Hematopoietic multipotent progenitor cell (in vitro differentiated cells): ENCODE measurements at places on chromosomes 3 and 15.

DNA sequence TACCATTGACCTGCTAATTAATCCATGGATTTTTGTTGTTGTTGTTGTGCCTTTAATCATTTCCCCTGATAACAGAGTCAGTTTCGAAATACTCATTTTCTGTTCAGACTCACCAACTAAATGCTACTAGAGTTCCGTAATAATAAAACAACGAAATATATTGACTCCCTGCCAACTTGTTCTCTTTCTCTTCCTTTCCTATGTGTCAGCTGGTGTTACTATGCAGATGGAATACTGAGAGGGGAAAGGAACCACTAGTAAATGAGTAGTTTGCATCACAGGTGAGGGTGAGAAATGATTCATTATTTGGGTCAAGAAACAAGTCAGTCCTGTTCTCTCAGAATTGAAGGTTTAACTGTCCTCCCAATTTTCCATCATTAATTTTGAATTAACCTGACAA is 1027.3 kb downstream of the TUSC7 start:
- no peak for DNase-seq

- no peak for DNase-seq
These were observed 27.5 kb downstream of the CRYGS start for GRCh38 chr3:186516646-186517045.

DNA sequence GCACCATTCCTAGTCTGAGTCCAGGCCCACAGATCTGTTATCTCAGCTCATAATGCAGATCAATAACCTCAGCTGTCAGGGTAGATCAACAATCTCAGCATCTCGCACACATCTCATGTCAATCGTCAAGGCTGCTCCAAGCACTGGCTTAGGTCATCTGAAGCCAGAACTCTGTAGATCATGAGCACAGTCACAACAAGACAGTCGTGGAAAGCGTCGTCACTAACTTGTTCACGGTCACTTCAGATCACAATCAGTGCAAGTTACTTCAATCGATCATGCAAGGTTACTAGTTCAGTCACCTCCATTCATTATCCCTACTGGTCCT is 71.8 kb downstream of the RBPMS2 start:
- no peak for DNase-seq

DNA sequence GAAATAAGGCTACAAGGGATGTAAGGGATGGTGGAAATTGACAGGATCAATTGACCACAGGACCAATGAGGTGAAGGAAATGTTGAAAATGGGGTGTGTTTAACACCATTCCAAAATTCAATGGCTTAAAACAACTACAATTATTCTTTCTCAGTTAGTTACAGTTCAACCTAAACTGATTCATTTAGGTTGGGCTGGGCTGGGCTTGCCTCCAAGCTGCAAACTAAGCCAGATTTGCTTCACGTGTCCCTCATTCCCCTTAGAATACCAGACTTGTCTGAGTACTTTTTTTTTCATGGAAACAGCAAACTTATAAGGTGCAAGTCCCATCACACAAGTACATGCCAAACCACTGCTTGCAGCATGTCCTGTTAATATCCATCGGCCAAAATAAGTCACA is 280.1 kb downstream of the NEK10 start:
- no peak for DNase-seq

DNA sequence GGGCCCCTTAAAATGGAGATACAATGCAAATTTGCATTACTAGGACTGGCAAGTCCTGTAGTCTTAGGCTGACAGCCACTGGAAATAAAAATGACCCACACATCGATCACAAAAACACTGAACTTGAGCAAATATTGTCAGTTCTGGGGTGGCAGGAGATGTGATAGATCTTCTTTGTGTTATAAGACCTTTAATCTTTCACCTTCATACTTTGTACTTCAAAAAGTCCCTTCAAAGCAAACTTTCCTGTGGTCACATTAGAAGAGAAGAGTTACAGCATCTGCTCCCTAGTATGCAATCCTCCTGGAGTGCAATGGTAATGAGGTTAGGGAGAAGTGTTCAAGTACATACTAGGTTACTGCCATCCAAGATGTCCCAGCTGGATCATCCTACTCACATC is 149.4 kb upstream of the KCNMB2 start:
- no peak for DNase-seq

GRCh38 chr15:71312731-71313460 is 197.6 kb downstream of the THSD4 start:
- no peak for DNase-seq

DNA sequence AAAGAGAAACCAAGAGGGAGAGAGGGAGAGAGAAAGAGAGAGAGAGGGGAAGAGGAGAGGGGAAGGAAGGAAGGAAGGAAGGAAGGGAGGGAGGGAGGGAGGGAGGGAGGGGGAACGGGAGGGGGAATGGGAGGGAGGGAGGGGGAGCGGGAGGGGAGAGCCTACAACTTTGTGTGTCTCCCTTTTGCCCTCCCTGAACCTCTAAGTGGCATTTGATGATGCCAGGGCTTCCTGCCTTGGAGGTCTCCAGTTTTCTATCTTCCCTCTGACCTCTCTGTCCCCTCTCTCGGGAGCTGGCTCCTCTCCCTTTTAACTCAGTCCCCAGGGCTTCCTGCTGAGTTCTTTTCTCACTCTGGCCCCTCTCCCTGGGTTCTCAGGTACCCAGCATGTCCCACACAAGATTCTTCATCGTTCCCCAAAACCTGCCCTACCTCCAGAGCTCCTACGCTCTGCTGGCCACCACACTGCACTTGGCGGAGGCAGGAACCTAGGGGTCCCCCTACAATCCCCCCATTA is 12.5 kb upstream of the FAM174B start:
- no peak for DNase-seq

- DNase-seq = peak; percentile 79
These were observed 153.3 kb downstream of the P3H2 start for GRCh38 chr3:189967254-189967865.

DNA sequence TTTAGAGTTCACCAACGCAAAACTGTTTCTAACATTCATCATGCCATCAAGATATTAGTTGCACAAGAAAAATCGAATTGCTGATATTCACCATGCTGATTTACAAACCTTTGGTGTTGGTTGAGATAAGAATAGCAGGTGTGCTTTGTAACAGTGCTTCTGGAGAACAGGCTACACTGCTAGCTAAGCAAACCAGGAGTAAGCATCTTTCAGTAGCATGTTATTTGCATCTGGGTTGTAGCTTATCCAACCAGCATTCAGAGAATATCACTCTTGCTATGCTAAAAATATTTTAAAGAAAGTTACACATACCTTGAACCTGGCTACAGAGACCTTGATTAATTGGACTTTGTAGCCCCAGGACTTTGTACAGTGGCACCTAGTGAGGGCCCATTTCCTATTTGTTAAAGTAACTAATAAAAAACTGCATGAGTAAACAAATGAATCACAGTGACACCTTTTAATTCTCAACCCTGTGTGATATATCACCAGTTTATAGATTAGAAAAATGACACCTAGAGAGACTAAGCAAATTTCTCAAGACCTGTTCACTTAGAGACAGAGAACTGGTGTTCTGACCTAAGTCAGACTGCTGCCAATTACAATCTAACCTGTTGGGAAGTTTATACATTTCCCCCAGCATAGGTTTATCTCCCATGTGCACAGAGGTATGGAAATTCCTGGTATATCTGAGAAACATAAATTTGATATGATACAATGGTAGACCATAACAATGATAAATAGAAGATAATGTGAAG is 435.5 kb upstream of the TGFBR2 start:
- DNase-seq = no peak

- DNase-seq = no peak
These were observed 204.3 kb upstream of the UBE3A start for GRCh38 chr15:25643120-25643519.

DNA sequence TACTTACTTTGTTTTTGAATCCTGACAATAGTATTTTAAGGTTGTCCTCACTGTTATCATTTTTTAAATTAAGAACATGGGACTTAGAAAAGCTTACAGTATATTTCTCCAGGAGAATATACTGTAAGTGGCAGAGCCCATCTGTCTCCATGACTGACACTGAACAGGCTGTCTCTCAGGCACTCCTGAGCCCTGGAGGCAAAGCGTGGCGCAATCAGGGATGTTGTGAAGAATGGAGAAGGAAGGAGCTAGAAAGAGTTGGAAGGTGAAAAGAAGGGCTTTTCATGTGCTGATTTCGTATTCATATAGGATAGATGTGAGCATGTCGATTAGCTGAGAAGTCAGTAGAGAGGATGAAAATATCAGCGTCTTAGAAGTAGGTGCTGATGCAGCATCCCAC is 41.5 kb downstream of the FGF12 start:
- DNase-seq = no peak

- DNase-seq = no peak
These were observed 478.0 kb upstream of the ATP11B start for GRCh38 chr3:182315313-182315712.

DNA sequence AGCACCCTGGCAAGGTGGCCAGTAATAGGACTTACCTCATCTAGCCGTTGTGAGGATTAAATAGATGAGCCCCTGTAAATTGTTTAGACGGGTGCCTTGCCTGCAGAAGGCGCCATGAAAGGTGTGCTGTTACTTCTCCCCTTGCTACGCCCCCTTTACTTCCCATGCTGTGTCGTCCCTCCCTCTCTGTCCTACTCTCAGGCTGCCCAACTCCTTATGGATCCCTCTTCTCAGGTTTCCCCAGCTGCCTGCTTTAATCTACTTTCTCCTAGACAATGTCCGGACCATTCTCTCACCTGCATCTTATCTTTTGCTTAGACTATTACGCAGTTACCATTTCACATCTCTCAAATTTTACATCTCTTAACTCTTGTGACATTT is 1.7 kb upstream of the FBXW12 start:
- DNase-seq = no peak

GRCh38 chr3:170632780-170633179 is 46.9 kb upstream of the SLC7A14 start:
- DNase-seq = no peak

DNA sequence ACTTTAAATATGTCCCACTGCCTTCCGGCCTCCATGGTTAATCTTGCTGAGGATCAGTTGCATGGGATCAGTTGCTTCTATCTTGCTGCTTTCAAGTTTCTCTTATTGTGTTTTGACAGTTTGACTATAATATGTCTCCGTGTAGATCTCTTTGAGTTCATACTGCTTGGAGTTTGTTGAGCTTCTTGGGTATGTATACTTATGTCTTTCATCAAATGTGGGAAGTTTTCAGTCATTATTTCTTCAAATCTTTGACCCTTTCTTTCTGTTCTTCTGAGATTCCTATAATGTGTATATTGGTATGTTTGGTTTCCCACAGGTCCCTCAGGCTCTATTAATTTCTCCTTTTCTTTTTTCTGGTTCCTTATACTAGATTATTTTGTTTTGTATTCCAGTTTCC is 30.8 kb downstream of the PCCB start:
- DNase-seq = peak; percentile 26
